ENCODE measurements at places on chromosomes 3 and 15.

DNA sequence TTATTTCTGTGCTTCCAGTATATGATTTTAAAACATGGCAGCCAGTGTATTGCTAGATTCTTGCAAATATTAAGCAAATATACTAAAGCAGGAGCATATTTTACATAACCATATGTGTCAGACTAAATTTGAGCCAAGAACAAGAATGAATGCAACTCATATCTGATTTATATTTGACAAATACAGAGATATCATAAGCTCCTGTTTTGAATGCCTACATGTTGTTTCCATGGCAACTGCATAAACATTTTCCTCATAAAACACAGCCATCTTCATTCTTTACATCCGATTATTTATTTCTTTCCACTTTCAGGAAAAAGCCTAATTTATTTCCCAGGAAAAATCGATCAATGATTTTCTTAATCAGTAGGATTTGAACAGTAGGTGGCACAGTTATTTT is 172.2 kb upstream of the TSPAN3 start:
- H3K27me3 ChIP-seq: no peaks in the 10 kb centered on the region
- H3K36me3 ChIP-seq: peaks cover 14% of the 10 kb centered on the region
- H3K4me3 ChIP-seq: no peak overlapping the region
- H3K4me1 ChIP-seq: peaks cover 30% of the 10 kb centered on the region
- no peak for DNase-seq

DNA sequence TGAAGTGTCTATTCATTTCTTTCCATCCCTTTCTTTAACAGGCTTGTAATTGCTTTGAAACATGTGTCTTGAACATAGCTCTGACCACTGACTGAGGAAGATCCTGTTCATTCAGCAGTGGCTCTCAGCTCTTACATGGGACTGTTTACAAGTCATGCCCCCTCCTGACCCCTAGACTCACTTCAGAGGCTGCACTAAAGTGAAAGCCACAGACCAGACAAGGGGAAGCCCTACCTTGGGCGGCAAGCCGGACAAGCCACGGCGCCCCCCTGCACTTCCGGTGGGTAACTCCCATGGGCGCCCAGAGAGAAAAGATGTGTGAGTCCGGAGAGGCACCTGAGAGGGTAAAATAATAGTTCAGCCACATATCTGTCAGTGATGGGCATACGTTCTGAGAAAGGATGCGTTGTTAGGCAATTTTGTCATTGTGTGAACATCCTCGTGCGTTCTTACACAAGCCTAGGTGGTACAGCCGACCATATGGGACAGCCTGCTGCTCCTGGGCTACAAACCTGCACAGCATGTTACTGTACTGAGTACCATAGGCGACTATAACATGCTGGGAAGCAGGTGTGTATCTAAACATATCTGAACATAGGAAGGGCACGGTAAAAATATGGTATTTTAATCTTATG is 116.2 kb downstream of the CHSY1 start:
- 0 out of 2 replicates have a peak, but pooled peaks cover 4% of the 10 kb centered on the region for H3K36me3 ChIP-seq
- DNase-seq: no peak
- H3K4me1 ChIP-seq: peaks cover 15% of the 10 kb centered on the region
- peaks cover 8% of the 10 kb centered on the region for H3K27me3 ChIP-seq
- no peak overlapping the region for H3K4me3 ChIP-seq

DNA sequence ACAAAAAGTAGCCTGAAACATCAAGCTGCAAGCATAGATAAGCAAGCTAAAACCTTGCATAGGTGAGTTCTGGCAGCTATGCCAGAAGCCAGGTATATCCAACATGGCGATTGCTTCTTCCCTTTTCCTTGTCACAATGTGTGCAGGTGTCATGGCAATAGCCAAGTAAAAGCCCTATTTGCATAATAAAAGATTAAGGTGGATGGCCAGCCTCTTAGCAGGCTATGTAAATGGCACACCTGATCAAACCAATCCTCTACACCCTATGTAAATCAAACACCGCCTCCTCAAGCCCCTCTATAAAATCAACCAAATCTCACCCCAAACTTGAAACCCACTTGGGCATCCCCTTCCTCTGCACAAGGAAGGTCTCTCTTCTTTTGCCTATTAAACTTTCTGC is 366.8 kb downstream of the VGLL3 start:
- DNase-seq: no peak
- H3K36me3 ChIP-seq: no peaks in the 10 kb centered on the region
- H3K4me3 ChIP-seq: no peak overlapping the region
- H3K4me1 ChIP-seq: no peaks in the 10 kb centered on the region
- H3K27me3 ChIP-seq: no peaks in the 10 kb centered on the region

DNA sequence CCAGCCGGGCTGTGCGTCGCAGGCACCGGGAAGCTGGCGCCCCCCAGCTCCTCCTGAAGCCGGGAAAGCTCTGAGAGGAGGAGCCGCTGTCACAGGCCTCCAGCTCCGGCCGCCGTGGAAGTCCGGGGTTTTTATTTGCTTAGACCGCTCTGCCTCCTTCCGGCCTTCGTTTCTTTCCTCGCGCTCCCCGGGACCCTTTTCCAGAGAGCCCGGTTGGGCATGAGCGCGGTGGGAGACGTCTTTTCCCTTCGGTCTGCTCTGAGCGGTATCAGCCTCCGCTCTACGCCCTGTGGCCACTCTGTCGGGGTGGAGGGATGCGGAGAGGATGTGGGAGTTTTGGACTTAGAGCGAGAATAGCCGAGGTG is 559 bp downstream of the SENP5 start:
- H3K36me3 ChIP-seq: peaks cover 5% of the 10 kb centered on the region
- H3K4me1 ChIP-seq: peaks cover 23% of the 10 kb centered on the region
- no peak for DNase-seq
- peak overlapping the region; percentile 99 for H3K4me3 ChIP-seq
- no peaks in the 10 kb centered on the region for H3K27me3 ChIP-seq

DNA sequence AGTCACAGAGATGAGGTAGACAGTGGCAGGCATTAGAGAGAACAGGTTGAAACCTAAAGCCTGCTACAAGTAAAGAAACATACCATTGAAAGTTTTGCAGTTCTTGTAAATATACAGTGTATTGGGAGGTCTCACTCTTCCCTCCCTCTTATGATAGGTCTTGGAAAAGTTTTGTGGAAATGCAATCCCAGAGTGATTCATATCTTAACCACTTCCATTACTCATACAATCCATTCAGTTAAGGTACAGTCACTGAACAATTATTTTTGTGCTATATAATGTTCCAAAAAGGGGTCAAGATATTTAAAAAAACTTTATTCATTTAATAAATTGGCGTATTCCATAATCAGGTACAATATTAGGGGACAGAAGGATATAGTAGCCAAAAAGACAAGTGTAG is 737.7 kb upstream of the ALCAM start:
- no peaks in the 10 kb centered on the region for H3K27me3 ChIP-seq
- peak; percentile 75 for DNase-seq
- peaks cover 25% of the 10 kb centered on the region for H3K36me3 ChIP-seq
- peaks cover 44% of the 10 kb centered on the region for H3K4me1 ChIP-seq

GRCh38 chr15:62895139-62895866 is 147.2 kb upstream of the TPM1 start:
- H3K27ac ChIP-seq: peak overlapping the region; percentile 92
- H3K4me1 ChIP-seq: peaks cover 66% of the 10 kb centered on the region
- no peaks in the 10 kb centered on the region for H3K27me3 ChIP-seq
- peak overlapping the region; percentile 62 for H3K4me3 ChIP-seq
- 0 out of 2 replicates have a peak, but pooled peaks cover 4% of the 10 kb centered on the region for H3K36me3 ChIP-seq

DNA sequence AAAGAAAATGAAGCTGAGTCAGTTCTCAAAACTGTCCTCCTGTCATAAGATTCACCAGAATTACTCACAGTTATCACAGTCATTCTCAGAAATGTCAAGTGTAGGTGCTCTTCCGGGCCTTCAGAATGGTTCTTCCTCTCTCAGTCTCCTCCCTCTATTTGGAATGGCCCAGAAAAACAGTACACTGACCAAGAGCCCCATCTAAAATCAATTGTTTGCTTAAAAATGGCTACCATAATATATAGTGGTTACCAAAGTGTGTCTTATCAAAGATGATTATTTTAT is 99.8 kb downstream of the MECOM start:
- no peak for DNase-seq
- H3K27ac ChIP-seq: no peak overlapping the region
- no peaks in the 10 kb centered on the region for H3K4me1 ChIP-seq
- no peak overlapping the region for H3K4me3 ChIP-seq
- H3K27me3 ChIP-seq: no peaks in the 10 kb centered on the region

- peaks cover 25% of the 10 kb centered on the region for H3K36me3 ChIP-seq
- peak; percentile 50 for DNase-seq
- H3K4me1 ChIP-seq: peaks cover 28% of the 10 kb centered on the region
- H3K4me3 ChIP-seq: peak overlapping the region; percentile 61
- no peaks in the 10 kb centered on the region for H3K27me3 ChIP-seq
Measured at GRCh38 chr15:62035256-62035924, 24.9 kb downstream of the VPS13C start.

GRCh38 chr3:186932281-186933181 is 2.2 kb downstream of the ST6GAL1 start:
- no peak for DNase-seq
- H3K27ac ChIP-seq: no peak overlapping the region
- 0 out of 2 replicates have a peak, but pooled peaks cover 4% of the 10 kb centered on the region for H3K36me3 ChIP-seq
- H3K4me1 ChIP-seq: peaks cover 26% of the 10 kb centered on the region
- H3K4me3 ChIP-seq: peak overlapping the region; percentile 92

GRCh38 chr3:100972867-100973266 is 20.4 kb downstream of the ABI3BP start:
- DNase-seq: peak; percentile 42
- 0 out of 2 replicates have a peak overlapping the region, but pooled peaks have one; percentile 19 for H3K4me3 ChIP-seq
- H3K36me3 ChIP-seq: no peaks in the 10 kb centered on the region
- peak overlapping the region; percentile 34 for H3K27ac ChIP-seq
- no peaks in the 10 kb centered on the region for H3K27me3 ChIP-seq
- H3K4me1 ChIP-seq: peaks cover 42% of the 10 kb centered on the region

- H3K27ac ChIP-seq: no peak overlapping the region
- DNase-seq: no peak
- no peak overlapping the region for H3K4me3 ChIP-seq
- H3K27me3 ChIP-seq: no peaks in the 10 kb centered on the region
Measured at GRCh38 chr3:6216135-6217026, 644.5 kb upstream of the GRM7 start.

GRCh38 chr15:35886765-35887164 is 340.8 kb upstream of the DPH6 start:
- H3K36me3 ChIP-seq: no peaks in the 10 kb centered on the region
- no peaks in the 10 kb centered on the region for H3K27me3 ChIP-seq
- peaks cover 6% of the 10 kb centered on the region for H3K4me1 ChIP-seq
- DNase-seq: peak; percentile 4
- H3K4me3 ChIP-seq: no peak overlapping the region

- H3K27ac ChIP-seq: no peak overlapping the region
- DNase-seq: no peak
- H3K4me3 ChIP-seq: no peak overlapping the region
- H3K27me3 ChIP-seq: no peaks in the 10 kb centered on the region
- H3K4me1 ChIP-seq: no peaks in the 10 kb centered on the region
Measured at GRCh38 chr3:19002606-19003005, 145.7 kb upstream of the KCNH8 start.

DNA sequence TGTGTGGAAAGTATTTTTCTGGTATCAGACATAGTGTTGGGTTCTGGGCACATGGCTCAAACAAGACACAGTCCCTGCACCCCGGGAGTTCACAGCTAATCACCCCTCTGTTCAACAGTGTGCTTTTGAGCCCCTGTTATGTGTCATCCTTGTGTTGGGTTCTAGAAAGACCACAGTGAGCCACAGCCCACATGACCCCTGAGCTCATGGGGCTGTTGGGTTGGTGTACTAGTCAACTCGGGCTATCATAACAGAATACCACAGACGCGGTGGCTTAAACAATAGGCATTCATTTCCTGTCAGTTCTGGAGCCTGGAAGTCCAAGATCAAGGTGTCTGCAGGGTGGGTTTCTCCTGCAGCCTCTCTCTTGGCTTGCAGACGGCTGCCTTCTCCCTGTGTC is 100.0 kb downstream of the DNAJB8 start:
- H3K4me1 ChIP-seq: peaks cover 19% of the 10 kb centered on the region
- DNase-seq: no peak
- H3K36me3 ChIP-seq: no peaks in the 10 kb centered on the region
- no peak overlapping the region for H3K27ac ChIP-seq

DNA sequence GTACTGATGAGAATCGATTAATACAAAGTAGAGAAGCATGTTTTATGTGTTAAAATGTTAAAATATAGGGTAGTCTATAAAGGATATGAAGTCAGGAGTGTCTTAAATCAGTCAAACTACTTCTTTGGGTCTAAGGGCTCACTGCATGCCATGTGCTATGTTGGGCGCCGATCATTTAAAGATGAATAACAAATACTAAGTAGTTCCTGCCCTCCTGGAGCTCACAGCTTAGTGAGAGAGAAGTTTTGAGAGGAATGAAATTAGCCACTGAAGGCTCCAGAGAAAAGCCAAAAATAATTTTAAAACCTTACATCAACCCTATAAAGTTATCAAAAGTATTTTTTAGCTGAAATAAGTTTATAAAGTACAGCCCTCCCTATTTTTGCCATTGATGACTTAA is 44.5 kb downstream of the BLM start:
- no peak overlapping the region for H3K27ac ChIP-seq
- 0 out of 2 replicates have a peak, but pooled peaks cover 4% of the 10 kb centered on the region for H3K36me3 ChIP-seq
- H3K4me1 ChIP-seq: peaks cover 5% of the 10 kb centered on the region

GRCh38 chr3:74106925-74107324 is 482.2 kb upstream of the PDZRN3 start:
- no peak overlapping the region for H3K4me3 ChIP-seq
- no peak for DNase-seq
- H3K36me3 ChIP-seq: no peaks in the 10 kb centered on the region
- H3K4me1 ChIP-seq: no peaks in the 10 kb centered on the region
- H3K27ac ChIP-seq: no peak overlapping the region

GRCh38 chr15:50828610-50829206 is 63.2 kb upstream of the SPPL2A start:
- peaks cover 22% of the 10 kb centered on the region for H3K4me1 ChIP-seq
- H3K36me3 ChIP-seq: no peaks in the 10 kb centered on the region
- peak; percentile 87 for DNase-seq
- no peak overlapping the region for H3K27ac ChIP-seq

DNA sequence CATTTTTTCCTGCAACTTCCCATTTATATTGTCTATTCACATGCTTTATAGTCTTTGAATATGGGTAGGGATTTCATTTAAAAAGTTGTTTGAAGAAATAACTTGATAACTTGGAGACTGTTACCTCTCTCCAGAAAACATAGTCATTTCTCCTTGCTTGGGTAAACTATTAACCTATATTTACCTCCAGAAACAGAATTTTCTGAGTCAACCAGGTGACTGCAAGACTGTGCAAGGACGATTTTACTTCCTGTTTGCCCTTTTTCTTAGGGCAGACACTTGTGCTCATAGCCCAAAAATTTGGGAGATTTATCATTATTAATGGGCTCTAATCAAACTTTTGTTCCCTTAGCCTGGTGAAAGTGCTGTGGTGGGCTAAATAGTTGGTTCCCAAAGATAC is 14.3 kb upstream of the MOBP start:
- no peak overlapping the region for H3K4me3 ChIP-seq
- H3K36me3 ChIP-seq: no peaks in the 10 kb centered on the region
- H3K4me1 ChIP-seq: peaks cover 3% of the 10 kb centered on the region
- no peak for DNase-seq
- no peak overlapping the region for H3K27ac ChIP-seq
- H3K27me3 ChIP-seq: peaks cover 1% of the 10 kb centered on the region

DNA sequence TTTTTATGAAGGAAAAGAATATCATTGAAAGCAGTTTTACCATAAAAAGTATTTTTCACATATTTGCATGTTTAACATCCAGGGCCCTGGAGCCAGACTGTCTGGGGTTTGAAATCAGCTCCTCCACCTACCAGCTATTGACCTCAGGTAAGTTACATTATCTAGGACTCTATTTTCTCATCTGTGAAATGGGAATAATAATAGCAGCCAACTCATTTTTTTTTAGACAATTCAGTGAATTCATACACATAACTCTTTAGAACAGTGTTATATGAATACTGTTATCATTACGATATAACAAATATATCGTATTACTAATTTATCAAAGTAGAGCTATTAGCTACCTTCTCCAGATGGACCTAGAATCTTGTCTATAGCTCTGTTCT is 21.3 kb downstream of the MDFIC2 start:
- H3K27me3 ChIP-seq: no peaks in the 10 kb centered on the region
- no peak overlapping the region for H3K4me3 ChIP-seq
- H3K4me1 ChIP-seq: no peaks in the 10 kb centered on the region
- 0 out of 2 replicates have a peak, but pooled peaks cover 4% of the 10 kb centered on the region for H3K36me3 ChIP-seq

All from HFFc6 (cell line).